ENCODE measurements at places on chromosomes 2 and 18. TPM values are rescaled to one million over a fixed set of nuclear protein-coding genes. Genes with fewer than 3 reads are reported as not detected.

GPR155 gene
- 4.4 TPM for total RNA-seq

TUBA3E gene
- not detected for total RNA-seq

TMEM247 gene
- not detected for total RNA-seq

ALLC gene
- not detected for total RNA-seq

DYNAP gene
- not detected for total RNA-seq

ZBTB14 gene
- 25.5 TPM for total RNA-seq

TMEM200C gene
- not detected for total RNA-seq

CLEC4F gene
- 1.4 TPM for total RNA-seq

CMPK2 gene
- total RNA-seq = 8.6 TPM

TEX44 gene
- not detected for total RNA-seq

PAX3 gene
- not detected for total RNA-seq

SPEG gene
- 0.35 TPM for total RNA-seq

SLC11A1 gene
- total RNA-seq = 35.5 TPM

CCDC148 gene
- not detected for total RNA-seq

CENPA gene
- 0.38 TPM for total RNA-seq

TNS1 gene
- total RNA-seq = 3.0 TPM

MAL gene
- 3.3 TPM for total RNA-seq

HNRNPLL gene
- 18.4 TPM for total RNA-seq

AQP12A gene
- total RNA-seq = not detected

PPM1B gene
- total RNA-seq = 102 TPM

MROH2A gene
- not detected for total RNA-seq

IL37 gene
- total RNA-seq = not detected

DSC3 gene
- total RNA-seq = not detected

FN1 gene
- not detected for total RNA-seq

DSG1 gene
- total RNA-seq = not detected

SCN9A gene
- 0.28 TPM for total RNA-seq

PRKAG3 gene
- total RNA-seq = not detected

MOGAT1 gene
- total RNA-seq = not detected

HTRA2 gene
- 32.1 TPM for total RNA-seq

CYP26B1 gene
- total RNA-seq = not detected

ZAP70 gene
- 954 TPM for total RNA-seq

CCDC195 gene
- not detected for total RNA-seq

CRYBA2 gene
- total RNA-seq = not detected

SH3RF3 gene
- 0.61 TPM for total RNA-seq

GAL3ST2 gene
- total RNA-seq = not detected

PID1 gene
- 1.0 TPM for total RNA-seq

ACVR1C gene
- 0.05 TPM for total RNA-seq

CBLN2 gene
- not detected for total RNA-seq

TSPYL6 gene
- not detected for total RNA-seq

CYP1B1 gene
- not detected for total RNA-seq

KLHL14 gene
- not detected for total RNA-seq

SERPINB10 gene
- total RNA-seq = 0.43 TPM

RRM2 gene
- 16.1 TPM for total RNA-seq

CHN1 gene
- 0.80 TPM for total RNA-seq

CNRIP1 gene
- 0.98 TPM for total RNA-seq

APCDD1 gene
- total RNA-seq = not detected

SCG2 gene
- total RNA-seq = not detected

HOXD9 gene
- not detected for total RNA-seq

All from natural killer cell (primary cell).